ENCODE measurements at places on chromosomes 1 and 21.

DNA sequence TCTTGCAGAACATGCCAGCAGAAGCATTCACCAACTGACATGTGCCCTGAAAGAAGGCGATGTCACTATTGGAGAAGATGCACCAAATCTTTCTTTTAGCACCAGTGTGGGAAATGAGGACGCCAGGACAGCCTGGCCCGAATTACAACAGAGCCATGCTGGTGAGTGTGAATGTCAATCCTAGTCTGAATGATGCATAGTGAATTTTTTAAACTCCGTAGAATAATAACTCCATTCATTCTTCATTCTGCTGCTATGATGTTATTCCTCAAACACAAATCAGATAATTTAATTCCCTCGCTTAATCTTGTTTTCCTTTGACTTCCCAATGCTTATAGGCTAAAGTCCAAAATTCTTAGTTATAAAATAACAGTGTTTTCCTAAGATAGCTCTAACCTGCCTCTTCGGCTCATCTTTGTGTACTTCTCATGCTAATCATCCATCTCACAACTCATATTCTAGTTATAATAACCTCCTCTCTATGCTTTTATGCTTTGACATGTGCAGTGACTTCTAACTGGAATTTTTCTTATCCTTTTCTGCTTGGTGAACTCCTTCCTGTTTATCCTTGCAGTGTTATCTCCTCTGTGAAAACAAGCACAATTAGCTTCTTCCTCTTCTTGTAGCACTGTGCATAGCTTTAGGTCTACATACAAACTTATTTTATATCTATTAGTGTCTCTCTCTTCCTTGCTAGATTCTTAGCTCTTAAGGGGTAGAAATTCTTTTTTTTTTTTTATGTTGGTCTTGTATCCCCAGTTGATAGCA, 14.4 kb downstream of the SDCCAG8 start:
- DNase-seq, result no peak

DNA sequence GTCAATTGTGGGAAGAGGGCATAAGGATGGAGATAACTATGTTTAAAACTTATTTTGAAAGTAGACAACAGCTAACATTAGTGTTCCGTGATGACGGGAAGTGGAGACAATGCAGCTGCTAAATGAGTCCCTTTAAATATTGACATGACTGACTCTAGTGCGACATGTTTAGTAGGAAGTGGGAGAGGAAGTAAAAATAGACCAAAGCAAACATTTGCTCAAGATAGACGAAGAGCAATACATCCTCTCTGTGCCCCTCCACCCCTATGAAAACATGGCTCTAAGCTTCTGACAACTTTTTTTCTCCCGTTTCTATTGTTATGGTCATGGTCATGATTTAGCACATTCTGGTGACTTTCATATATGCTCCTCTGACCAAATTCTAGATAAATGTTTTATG, 60.0 kb upstream of the HMCN1 start:
- DNase-seq, result no peak

DNA sequence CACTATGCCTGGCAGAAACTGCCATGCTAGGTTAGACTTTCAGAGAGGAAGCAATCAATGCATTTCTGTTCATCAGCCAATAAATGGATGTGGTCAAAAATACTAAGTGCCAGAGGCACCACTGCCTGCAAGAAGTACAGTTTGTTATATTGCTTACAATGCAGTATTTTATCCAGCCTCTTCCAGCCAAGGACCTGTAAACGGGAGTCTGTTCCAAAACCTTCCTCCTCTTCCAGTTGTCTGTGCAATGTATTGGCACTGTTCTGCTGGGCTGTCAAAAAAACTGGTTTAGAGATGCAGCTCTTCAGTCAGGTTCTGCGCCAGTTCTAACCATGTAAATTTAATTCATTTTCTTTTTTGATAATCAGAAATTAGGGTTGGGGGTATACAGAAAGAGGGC, 175.7 kb downstream of the EIF4G3 start:
- no peak for DNase-seq

DNA sequence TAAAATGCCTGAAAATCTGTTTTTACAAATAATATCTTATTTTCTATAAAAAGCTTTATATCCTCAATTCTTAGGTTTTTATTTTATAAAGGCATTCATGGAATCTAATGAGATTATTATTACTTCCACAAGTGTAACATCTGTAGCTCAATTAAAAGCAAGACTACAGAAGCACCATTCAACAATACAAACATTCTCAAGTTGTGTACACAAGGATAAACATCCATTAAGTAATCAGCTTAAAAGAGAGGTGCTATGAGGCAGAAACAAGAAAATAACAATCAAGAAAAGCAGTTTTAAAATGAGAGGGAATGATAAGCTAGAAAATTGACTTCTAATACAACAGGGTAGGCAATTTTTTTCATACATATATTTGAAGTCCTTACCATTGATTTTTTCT, 326.1 kb downstream of the MRPL39 start:
- DNase-seq, result no peak

GRCh38 chr21:45639206-45640000, 4.1 kb upstream of the PCBP3 start:
- no peak for DNase-seq

DNA sequence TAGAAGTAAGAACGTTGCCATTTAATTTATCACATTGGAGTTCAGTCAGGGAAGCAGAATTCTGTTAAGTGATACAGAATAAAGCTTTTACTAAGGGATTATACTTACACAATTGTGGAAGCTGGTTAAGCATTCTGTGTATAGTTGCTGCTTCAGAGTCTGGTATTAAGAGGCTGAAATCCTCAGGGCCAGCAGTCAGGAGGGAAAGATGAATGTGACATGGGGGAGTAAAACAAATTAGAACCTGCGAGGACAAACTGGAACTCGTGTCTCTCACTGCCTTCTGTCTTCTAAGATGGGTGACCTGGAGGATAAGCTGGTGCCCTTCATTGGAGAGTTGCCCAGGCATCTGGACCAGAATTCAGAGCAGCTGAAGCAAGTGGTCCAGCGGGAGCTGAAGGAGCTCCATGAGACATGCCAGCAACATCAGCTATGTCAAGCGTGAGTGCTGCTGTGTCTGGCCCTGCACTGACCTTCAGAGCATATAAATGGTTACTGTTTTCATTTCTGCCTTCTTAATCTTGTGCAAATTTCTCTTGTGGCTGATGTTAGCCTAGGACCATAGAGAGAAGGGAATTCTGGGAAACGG, 23.0 kb downstream of the MARK1 start:
- DNase-seq, result no peak

- no peak for DNase-seq
Measured at GRCh38 chr1:167159782-167160181, 60.9 kb upstream of the POU2F1 start.

DNA sequence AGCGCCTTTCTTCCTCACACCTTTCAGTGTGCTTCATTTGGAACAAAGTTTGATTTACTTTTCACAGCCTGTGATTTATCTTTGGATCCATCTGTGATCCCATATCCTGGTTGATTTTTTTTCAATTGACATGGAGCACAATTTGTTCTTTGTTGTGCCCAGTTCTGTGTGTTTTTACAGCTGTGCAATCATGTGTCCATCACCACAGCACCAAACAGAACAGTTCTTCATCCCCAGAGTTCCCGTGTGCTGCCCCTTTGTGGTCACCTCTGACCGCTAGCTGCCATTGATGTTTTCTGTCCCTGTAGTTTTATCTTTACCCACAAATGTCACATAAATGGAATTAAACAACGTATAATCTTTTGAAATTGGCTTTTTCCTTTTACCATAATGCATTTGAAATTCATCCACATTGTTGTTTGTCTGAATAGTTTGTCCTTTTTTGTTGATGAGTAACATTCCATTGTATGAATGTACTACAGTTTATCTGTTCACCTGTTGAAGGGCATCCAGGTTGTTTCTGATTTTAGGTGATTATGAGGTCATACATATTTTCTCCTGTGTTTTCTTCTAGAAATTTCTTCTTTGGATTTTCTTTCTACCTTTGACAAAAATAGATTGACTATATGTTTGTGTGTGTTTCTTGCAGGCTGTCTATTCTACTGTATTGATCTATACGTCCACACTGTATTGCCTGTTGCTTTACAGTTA, 17.4 kb downstream of the MIGA1 start:
- DNase-seq, result no peak

GRCh38 chr1:23563755-23564374, 4.6 kb upstream of the ID3 start:
- no peak for DNase-seq

GRCh38 chr1:37673920-37674319, 18.4 kb upstream of the CDCA8 start:
- DNase-seq, result peak; percentile 30

- DNase-seq, result no peak
Measured at GRCh38 chr1:41108696-41109275, 87.3 kb upstream of the SLFNL1 start.

GRCh38 chr1:34419663-34420136, 243.0 kb downstream of the C1orf94 start:
- DNase-seq, result no peak

DNA sequence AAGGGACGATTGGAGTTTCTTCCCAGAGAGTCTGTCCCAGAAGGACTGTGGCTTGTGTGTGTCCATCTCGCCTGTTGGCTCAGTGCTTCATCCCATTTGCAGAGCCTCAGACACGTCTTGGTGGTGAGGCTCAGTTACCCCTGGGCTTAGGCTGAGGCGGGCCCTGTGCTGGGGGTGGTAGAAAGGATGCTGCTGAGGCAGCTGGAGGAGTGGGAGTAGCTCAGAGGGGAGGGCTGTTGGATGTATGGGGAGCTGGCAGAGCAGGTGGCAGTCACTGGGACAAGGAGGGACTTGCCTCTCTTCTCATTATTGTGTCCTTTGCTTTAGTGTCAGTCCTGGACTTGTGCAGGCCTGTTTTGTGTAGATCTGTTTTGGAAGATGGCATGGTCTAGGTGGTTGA, 7.3 kb upstream of the MIIP start:
- no peak for DNase-seq

DNA sequence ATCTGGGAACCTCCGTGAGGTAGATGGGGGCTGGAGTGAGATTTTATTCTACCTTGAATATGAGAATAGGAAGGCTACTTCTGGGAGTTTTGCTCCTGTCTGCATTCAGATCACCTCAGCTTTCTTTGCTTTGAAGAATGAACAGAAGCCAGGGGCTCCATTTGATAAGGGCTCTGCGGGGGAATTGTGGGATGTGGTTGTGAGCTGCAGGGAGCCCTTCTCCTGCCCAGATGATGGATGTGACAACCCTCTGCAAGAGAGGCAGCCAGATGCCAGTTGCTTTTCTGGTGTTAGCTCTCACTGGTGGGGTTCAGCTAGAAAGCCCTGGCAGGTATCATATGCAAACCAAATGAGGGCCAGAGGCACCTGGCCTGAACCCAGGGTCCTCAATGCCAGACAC, 21.5 kb downstream of the IER5 start:
- no peak for DNase-seq

GRCh38 chr1:158077411-158078256, 84.2 kb downstream of the KIRREL1 start:
- no peak for DNase-seq

GRCh38 chr1:103525114-103525606, 339 bp upstream of the RNPC3 start:
- DNase-seq, result peak; percentile 47

DNA sequence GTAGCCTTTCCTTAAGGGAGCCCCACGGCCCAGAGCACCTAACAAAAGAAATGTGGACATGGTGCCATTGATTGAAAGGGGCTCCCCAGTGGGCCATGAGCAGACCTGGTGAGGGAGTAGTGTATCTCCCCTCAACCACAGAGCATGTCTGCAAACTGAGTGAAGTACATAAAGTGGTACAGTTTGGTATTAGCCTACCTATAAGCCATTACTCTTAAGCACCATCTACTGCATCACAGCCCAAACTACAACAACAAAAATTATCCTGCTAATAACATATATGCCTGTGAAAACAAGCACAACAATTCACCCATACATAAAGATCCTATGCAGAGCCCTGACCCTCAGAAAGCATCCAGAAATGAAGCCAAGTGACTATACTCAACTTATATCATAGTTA, 407.8 kb downstream of the PTPRC start:
- no peak for DNase-seq

DNA sequence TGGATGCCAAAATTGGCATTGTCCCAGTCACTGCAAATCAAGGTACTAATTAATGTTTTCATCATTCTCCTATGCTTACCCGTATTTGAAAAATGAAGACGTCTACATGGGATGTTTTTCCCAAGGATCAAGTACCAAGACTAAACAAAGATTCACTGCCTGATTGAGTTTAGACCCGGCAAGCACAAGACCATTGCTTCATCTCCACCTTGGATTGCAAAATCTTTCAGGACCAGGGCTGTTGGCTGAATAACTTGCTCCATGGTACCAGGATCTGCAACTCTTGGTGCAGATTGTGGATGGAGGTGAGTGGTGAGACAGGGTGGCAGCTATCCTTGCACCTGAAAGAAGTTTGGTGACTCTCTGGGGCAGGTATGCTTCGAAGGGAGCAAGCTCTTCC, 122.5 kb upstream of the ETS2 start:
- no peak for DNase-seq

DNA sequence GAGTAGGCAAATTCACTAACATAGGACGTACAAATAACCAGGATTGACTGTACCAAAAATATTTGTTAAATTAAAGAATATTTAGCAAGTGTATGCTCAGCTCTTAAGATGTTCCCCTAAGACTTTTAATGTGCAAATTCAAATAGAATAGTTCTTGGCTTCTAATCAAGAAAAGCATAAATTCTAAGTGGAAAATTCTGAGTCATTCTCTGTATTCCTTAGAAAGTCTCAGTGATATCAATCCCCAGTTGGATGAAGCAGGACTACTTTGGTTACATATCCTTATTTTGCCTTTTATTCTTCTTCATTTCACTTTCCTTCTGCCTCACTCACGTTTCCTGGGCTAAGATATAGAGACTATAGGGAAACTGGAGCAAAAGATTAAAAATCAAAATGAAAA, 130.2 kb downstream of the IFI44 start:
- no peak for DNase-seq

GRCh38 chr1:31082385-31082784, 16.9 kb upstream of the PUM1 start:
- DNase-seq, result no peak

GRCh38 chr1:36881068-36881405, 153.3 kb downstream of the GRIK3 start:
- no peak for DNase-seq

GRCh38 chr1:228542981-228543380, 55.8 kb downstream of the RNF187 start:
- DNase-seq, result no peak

DNA sequence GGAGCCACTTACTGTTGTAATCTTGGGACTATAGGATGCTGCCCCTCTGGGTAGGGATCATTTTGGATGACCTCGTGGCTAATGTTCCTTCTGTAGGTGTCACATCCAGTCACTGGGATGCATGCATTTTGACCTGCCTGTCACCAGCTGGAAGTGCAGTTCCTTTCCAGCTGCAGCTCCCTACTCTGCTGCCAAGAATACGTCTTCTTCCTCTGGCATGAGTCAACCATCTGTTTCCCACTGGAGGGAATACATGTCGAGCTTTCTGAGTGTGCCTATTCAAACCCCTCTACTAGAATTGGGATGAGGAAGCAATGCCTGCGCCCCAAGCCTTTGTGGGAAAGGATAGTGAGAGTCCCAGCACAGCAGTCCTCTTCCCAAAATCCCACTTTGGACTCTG, 415.5 kb upstream of the ADAMTS5 start:
- DNase-seq, result no peak

- no peak for DNase-seq
Measured at GRCh38 chr1:167991546-167991945, 54.7 kb upstream of the MPC2 start.
